ENCODE measurements at places on chromosomes 6 and 20.
A peak's percentile ranks its signal among the peaks of the same experiment; 100 is the strongest.

DNA sequence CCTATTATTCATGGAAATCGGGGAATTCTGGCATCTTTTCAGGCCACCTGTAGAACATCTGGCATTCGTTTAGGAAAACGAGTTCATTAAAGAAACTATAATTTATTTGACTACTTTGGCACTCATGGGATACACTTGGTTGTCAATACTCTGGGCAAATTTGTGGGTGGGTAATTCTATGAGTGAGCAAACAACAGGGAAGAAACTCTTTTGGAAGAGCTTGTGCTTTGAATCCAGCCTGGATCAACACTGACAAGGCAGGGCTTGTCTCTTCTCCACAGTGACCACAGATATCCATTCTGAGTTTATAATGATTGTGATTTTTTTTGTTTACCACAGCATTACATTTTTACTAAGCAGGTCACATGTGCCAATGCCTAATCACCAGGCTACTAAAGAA lies 394.7 kb downstream of the THBS2 start:
- no peaks in the 10 kb centered on the region for H3K36me3 ChIP-seq
- H3K4me1 ChIP-seq: no peaks in the 10 kb centered on the region
- H3K4me3 ChIP-seq: no peak overlapping the region
- no peaks in the 10 kb centered on the region for H3K27me3 ChIP-seq

DNA sequence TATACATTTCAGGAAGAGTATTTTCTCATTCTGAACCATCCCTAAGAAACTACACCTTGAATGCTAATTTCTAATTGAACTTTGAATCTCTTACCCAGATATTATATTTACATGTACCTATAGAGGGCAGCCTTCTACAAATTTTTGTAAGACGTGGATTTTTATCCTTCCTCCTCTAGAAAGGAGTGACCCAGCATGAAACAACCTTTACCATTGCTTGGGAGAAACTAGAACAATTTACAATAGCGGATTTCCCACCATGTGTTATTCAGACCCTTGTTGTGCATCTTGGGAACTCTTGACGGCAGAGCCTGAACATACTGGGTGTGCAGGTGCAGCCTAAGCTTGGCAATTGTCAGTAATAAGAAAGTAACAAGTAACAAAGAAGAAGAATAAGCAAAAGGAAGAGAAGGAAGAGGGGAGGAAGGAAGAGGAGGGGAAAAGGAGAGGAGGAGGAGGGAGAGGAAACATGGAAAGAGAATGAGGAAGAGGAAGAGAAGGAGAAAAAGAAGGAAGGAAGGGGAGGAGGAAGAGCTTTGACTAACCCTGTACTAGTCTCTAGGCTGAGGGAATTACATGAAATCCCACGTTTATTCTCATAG lies 10.8 kb upstream of the TAAR1 start:
- DNase-seq: peak; percentile 75
- no peaks in the 10 kb centered on the region for H3K27me3 ChIP-seq
- H3K36me3 ChIP-seq: no peaks in the 10 kb centered on the region
- no peaks in the 10 kb centered on the region for H3K4me1 ChIP-seq
- no peak overlapping the region for H3K27ac ChIP-seq

- H3K27ac ChIP-seq: no peak overlapping the region
- no peak overlapping the region for H3K4me3 ChIP-seq
- H3K4me1 ChIP-seq: no peaks in the 10 kb centered on the region
- H3K27me3 ChIP-seq: no peaks in the 10 kb centered on the region
Observed at GRCh38 chr6:157584036-157584435, 203.0 kb downstream of the ZDHHC14 start.

DNA sequence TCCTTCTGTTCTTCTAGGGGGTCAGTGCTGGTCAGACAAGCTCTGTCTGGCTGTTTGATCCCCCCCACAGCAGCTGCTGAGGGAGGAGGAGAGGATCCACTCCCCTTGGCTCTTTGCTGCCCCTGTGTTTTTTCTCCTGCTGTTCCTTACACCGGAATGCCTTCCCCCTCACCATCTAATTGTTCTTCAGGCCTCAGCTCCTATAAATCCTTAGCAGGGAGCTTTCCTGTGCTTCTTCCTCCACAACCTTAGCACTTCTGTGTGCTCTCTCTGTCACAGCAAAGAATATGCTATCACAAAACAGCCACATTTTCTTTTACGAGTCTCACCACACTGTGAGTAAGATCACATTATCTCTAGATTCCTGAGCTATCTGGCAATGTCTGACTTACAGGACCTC lies 196.6 kb downstream of the OTOR start:
- no peak overlapping the region for H3K27ac ChIP-seq
- H3K4me3 ChIP-seq: no peak overlapping the region
- peaks cover 15% of the 10 kb centered on the region for H3K4me1 ChIP-seq
- no peaks in the 10 kb centered on the region for H3K27me3 ChIP-seq

DNA sequence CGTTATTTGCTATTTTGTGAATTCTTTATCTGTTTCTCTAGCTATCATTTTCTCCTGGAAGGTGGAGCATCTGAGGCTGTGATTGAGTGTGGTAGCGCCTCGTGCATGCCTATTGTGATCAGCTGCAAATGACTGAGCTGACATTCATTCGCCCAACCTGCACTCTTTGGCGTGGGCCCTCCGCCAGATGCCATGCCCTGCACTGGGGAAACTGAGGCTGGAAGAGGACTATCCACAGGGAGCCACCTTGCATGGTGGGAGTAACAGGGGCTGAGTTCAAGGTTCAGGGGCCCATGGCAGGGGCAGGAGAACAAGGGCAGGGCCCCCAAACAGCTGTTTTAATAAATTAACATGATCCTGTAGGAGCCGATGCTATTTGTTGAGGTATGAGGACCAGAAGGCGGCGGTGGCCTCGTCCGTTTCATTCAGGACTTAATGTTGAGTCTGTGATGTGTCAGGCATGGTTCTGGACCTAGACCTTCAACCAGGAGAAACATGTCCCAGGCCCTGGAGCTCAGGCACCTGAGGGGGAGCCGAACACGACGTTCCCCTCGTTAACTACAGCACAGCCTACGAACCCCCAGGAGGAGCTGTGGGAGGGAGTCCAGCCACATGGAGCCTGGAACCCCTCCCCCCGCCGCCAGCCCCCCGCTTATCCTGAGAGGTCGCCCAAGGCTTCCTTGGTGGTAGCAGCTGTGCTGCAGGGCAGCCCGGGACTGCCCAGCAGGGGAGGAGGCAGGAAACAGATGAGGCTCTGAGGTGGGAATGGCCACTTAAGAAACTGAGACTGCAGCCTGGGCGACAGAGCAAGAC lies 242.9 kb downstream of the CDH4 start:
- H3K4me3 ChIP-seq: no peak overlapping the region
- H3K4me1 ChIP-seq: peaks cover 4% of the 10 kb centered on the region
- no peaks in the 10 kb centered on the region for H3K36me3 ChIP-seq
- H3K27me3 ChIP-seq: no peaks in the 10 kb centered on the region
- DNase-seq: no peak
- no peak overlapping the region for H3K27ac ChIP-seq

GRCh38 chr6:3825331-3825831 lies 23.8 kb upstream of the FAM50B start:
- no peaks in the 10 kb centered on the region for H3K36me3 ChIP-seq
- no peak for DNase-seq
- no peak overlapping the region for H3K4me3 ChIP-seq

- H3K36me3 ChIP-seq: no peaks in the 10 kb centered on the region
- DNase-seq: peak; percentile 57
- H3K27ac ChIP-seq: peak overlapping the region; percentile 86
- peaks cover 7% of the 10 kb centered on the region for H3K4me1 ChIP-seq
- H3K4me3 ChIP-seq: peak overlapping the region; percentile 56
Observed at GRCh38 chr20:58389324-58389967, 417 bp downstream of the VAPB start.

DNA sequence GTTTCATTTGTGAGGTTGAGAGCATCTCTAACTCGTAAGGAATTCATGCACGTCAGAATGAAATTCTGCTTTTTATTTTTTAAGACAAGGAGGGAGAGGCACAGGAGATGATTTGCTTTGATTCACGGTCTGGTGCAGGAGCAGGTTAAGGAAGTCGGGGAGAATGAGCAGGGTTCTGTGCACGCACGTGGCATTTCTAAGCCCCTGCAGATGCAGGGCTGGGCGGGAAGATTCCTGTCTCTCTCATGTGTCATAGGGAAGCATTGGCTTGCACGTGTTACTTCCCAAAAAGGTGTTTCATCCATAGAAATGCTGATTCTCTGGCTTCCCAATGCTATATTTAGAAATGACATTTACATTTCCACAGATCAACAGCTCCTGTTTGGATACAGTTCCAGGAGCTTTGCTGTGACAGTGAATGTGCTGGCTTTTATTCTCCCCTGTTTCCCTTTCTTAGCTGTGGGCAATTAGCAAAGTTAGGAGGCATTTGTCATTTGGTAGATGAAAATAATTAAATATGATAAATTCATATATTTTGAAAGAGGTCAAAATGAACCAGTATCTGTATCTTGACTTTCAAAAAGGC lies 119.7 kb upstream of the ZFP64 start:
- H3K27me3 ChIP-seq: no peaks in the 10 kb centered on the region
- no peak overlapping the region for H3K27ac ChIP-seq
- DNase-seq: peak; percentile 6
- peaks cover 8% of the 10 kb centered on the region for H3K4me1 ChIP-seq
- H3K4me3 ChIP-seq: no peak overlapping the region
- H3K36me3 ChIP-seq: no peaks in the 10 kb centered on the region

- no peaks in the 10 kb centered on the region for H3K4me1 ChIP-seq
- H3K27ac ChIP-seq: no peak overlapping the region
Observed at GRCh38 chr6:71197267-71197666, 91.3 kb upstream of the OGFRL1 start.

DNA sequence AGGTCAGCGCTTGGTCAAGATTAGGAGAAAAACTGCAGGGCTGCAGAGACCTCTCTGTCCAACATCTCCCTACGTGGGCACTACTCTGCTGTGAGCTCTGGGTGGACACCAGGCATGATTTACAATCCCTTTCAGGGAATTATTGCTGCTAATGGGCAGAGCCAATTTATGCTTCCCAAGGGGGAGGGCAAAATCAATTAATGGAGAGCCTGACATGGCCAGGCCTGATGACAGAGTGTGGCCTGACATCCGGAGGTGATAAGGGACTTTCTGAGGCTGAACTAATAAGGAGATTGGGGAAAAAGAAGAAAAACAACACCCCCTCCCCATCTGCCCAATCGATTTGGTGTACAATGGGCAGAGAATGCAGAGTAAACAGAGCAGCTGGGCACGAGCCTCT lies 5.0 kb upstream of the KCNK16 start:
- H3K4me1 ChIP-seq: peaks cover 6% of the 10 kb centered on the region
- H3K27me3 ChIP-seq: no peaks in the 10 kb centered on the region
- H3K4me3 ChIP-seq: no peak overlapping the region
- no peak for DNase-seq

GRCh38 chr20:40497899-40498691 lies 190.9 kb downstream of the MAFB start:
- no peak overlapping the region for H3K27ac ChIP-seq
- DNase-seq: no peak
- H3K36me3 ChIP-seq: no peaks in the 10 kb centered on the region
- no peaks in the 10 kb centered on the region for H3K4me1 ChIP-seq

GRCh38 chr6:34595332-34596184 lies 39.4 kb upstream of the SPDEF start:
- H3K36me3 ChIP-seq: no peaks in the 10 kb centered on the region
- no peak overlapping the region for H3K4me3 ChIP-seq
- DNase-seq: no peak
- H3K27me3 ChIP-seq: no peaks in the 10 kb centered on the region
- H3K27ac ChIP-seq: peak overlapping the region; percentile 63
- peaks cover 13% of the 10 kb centered on the region for H3K4me1 ChIP-seq

DNA sequence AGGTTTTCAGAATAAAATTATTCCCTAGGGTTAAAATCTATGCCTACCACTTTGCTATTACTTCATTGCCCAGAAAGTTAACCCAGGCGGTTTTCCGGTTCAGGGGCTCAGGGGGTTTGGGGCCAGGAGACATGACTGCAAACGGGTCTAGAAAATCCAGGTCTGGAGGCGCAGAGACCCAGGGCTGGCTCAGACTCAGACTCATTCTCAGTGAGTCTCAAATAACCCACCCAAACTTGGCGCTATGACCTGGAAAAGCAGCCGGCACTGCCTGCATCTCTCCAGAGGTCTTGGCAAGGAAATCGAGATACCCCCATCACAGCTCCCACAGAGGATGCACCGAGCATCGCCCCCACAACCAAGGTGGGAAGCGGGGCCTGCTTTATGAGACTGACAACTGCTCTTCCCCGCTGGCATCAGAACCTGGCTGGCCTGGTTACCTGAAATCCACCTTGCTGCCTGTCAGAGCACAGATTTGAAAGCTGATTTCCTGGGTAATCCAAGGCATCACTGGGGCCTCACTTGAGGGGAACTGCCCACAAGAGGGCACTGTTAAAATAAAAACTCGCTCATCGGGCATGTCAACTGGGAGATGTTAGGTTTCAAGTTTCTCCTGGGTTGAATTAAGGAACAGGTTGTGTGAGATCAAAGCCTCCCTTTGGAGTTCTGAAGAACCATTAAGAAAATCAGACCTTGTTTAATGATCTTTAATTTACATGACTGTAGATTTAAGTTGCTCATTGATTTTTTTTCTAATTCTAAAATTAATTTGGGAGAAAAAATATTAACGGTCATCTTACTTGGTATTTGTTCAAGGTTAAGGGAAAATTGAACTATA lies 55.1 kb downstream of the KIF16B start:
- H3K36me3 ChIP-seq: no peaks in the 10 kb centered on the region
- H3K27me3 ChIP-seq: no peaks in the 10 kb centered on the region
- no peak overlapping the region for H3K27ac ChIP-seq
- peak; percentile 57 for DNase-seq
- no peaks in the 10 kb centered on the region for H3K4me1 ChIP-seq

GRCh38 chr6:37807656-37808055 lies 11.9 kb upstream of the ZFAND3 start:
- no peaks in the 10 kb centered on the region for H3K4me1 ChIP-seq
- H3K36me3 ChIP-seq: no peaks in the 10 kb centered on the region
- no peak overlapping the region for H3K4me3 ChIP-seq

GRCh38 chr6:21905531-21905930 lies 312.0 kb downstream of the SOX4 start:
- no peaks in the 10 kb centered on the region for H3K36me3 ChIP-seq
- no peak overlapping the region for H3K4me3 ChIP-seq
- no peak overlapping the region for H3K27ac ChIP-seq
- no peaks in the 10 kb centered on the region for H3K27me3 ChIP-seq
- no peak for DNase-seq
